SJSA1 (cell line): ENCODE measurements at places on chromosomes 16 and 17.

GRCh38 chr16:3501783-3502400 is 1.1 kb downstream of the CLUAP1 start:
- no peak for DNase-seq

- no peak for DNase-seq
Measured at GRCh38 chr17:47230864-47231263, 21.7 kb downstream of the MYL4 start.

DNA sequence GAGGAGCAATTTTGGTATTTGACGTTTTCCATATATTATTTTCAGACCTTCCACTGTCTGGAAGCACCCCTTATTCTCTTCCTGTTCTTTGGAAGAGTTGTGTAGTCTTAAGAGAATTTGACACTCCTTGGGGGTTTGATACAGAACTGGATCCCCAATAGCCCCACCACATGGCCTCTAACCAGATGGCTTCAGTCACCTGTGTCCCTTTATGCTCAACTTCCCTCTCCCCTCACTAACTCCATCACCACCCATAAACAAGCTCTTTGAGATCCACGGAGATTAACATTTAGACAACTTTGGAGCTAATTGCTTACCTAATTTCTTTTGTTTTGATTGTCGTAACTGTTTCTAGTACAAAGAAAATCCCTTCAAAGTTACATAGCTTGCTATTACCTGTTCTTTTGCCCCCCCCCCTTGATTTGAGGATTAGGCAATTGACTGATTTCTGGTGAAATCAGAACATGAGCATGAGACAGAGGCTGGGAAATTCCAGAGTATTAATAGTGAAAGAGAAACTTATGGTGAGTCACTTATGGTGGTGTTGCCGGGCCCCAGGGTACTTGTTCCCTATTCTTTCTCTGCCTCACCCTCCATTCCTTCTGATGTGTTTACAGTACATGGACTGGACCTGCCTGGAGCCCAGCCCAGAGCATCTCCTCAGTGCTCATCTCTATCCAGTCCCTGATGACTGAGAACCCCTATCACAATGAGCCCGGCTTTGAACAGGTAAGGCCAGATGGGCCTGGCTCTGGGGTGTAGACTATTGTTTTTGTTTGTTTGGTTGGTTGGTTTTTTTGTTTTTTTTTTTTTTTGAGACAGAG is 7.5 kb downstream of the UBE2Z start:
- DNase-seq, result peak; percentile 88

- no peak for DNase-seq
Measured at GRCh38 chr17:40168262-40168832, 8.9 kb upstream of the RAPGEFL1 start.
